ENCODE measurements at places on chromosomes 3 and 15.
A peak's percentile ranks its signal among the peaks of the same experiment; 100 is the strongest.

DNA sequence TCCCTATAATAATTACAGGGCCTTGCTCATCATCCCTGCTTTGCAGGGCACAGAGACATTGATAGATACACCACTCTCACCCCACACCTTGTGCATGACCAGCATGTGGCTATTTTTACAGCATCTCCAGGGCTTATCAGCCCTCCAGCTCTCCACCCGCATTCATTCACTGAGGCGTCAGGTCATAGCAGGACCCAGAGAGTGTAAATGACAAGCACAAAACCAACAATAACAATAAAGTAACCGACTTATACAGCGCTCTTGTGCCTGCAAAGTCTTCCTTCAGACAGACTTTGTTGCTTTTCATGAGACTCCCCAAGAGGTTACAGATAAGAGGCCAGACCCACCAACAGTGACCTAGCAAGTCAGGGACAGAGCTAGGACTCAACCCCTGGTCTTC lies 80.7 kb downstream of the TLE3 start:
- DNase-seq: no peak

- DNase-seq: peak; percentile 88
These were observed 3.6 kb downstream of the GALNT15 start for GRCh38 chr3:16177962-16178627.

DNA sequence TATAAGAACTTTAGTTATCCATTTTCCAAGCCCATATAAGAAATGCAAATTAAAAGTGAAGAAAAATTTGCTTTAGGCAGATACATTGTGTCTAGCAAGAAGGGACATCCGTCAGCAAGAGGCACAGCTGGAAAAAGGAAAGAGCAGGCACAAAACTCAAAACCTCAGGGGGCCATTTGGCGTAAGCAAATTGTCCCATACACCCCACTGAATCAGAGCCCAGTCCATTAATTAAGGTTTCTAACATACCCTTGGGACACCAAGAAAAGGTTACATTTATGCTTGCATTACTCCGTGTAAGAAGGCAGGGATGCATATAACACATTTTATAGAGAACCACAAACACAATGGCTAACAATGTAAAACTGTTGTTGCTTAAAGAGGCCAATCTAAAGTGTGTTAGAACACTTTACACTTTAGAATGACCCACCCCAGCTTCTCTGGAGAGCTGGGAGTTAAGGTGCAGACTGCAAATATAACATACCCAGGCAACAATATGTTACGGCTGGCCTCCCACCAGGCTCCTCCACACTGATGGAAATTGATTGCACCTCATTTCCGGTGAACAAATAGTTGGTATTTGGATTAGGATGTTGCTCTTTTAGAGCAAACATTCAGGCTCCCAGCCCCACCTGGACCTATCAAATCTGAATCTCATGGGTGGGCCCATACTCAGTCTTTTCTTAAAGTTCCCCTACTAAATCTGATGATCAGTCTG lies 23.2 kb downstream of the SEMA5B start:
- DNase-seq: no peak

DNA sequence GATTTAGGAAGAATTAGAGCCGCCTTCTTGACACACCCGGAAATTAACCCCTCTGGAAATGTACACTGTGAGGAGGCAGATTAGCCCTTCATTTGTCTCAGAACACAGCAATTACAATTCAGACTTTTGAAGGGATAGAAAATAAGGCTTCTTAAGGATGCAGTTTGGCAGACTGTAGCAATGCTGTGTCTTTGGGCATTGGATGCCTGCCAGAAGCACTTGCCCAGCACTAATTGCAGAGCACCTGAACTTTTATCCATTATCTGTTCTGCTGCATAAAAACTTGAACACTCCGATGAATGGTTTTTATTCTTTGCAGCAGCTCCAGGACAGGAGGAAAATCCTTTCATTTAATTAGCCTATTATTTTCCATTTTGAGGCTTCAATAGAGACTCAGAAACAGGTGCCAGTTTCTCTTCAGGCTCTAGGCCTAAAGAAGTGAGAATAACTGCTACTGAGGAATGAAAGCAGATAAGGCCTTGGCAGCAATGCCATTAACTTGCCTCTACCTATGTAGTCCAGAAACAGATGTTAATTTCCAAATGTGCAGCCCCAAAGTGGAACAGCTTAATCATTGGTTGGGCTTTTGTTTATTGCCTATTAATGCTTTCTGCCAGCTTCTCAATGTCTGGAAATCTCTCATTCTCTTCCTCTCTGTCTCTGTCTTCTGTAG lies 418.5 kb downstream of the NSUN3 start:
- DNase-seq: no peak

DNA sequence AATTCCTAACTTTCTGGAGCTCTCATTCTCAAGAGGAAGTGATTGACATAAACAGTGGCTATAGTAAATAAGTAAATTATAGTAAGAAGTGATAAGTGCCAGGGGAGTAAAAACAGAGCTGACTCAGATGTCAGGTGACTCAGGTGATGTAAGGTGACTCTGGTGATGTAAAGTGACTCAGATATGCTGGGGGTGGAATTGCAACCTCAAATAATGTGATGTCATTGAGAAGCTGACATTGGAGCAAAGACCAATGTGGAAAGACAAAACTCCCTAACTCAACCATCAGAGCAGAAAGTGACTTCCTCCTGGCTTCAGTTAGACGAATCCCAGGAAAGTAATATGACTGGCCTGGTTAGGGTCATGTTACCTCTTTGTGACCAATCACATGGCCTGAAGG lies 144.2 kb upstream of the SNTN start:
- DNase-seq: no peak

DNA sequence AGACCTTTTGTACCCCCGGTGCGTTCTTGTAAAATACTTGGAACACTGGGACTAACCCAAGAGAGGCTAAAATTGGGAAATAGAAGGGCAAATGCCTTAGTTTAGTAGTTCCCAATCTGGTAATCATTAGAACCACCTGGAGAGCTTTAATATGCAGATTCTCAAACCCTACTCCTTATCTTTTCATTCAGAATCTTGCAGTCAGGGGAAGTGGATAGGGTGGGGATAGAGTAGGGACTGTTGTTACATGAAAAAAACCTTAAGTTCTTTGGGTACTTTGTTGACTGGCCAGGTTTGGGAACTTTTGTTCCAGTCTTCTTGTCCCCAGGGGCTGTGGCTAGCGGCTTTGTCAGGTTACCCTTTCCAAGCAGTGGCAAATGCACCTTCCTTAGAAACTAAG lies 15.9 kb downstream of the MAPKBP1 start:
- DNase-seq: no peak

DNA sequence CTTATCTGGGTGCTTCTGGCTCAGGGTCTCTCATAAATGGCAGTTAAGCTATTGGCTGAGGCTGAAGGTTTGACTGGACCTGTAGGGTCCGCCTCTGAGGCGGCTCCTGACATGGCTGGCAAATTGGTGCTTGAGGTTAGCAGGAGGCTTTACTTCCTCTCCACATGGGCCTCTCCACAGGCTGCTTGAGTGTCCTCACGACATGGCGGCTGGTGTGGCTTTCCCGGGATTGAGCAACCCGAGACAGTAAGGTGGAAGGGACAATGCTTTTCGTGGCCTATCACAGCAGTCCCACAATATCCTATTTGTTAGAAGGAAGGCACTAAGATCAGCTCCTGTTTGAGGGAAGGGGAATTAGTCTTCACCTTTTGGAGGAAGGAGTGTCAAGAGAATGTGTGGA lies 267.3 kb upstream of the LRRFIP2 start:
- DNase-seq: no peak

DNA sequence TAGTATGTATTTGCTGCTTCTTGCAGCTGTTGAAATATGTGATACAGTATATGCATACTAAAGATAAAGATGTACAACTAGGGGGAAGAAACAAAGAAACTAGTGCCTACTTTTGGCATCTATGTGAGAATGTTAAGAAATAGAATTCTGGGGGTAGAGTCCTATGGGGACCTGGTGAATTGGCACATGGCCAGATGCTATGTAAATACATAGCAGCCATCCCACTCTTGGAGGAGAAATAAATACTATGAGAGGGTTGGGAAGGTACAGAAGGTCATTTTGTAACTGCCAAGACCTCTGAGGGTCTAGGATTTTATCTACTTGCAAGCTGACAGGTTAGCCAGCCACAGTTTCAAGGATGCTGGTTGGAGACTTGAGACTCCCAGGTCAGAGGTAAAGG lies 298.3 kb upstream of the TBL1XR1 start:
- no peak for DNase-seq

All from HEK293T (cell line).